ENCODE measurements at places on chromosomes 6 and 20. TPM values are rescaled to one million over a fixed set of nuclear protein-coding genes. Genes with fewer than 3 reads are reported as not detected.

DNA sequence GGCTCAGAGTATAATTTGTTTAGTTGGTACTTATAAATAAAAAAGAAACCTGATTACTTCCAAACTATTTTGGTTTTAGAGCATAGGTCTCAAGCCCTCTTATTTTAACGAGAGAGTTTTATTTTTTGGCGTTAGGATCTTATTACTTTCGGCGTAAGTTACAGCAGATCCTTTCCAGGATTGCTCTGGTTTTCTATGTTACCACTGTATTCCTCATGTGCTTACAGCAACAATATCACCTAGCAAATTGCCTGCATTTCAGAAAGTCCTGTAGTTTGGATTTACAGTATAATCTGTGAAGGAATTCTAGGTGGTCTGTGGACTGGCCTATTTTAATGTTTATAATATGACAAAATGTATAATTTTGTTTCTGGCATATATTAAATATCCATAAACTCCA, 54.1 kb downstream of the TRMT11 start:
- no peak for DNase-seq

- no peak for DNase-seq
These were observed 52.9 kb upstream of the HDDC2 start for GRCh38 chr6:125354649-125355048.

- peak; percentile 89 for DNase-seq
These were observed 1.7 kb downstream of the AMD1 start for GRCh38 chr6:110876170-110876773.

DNA sequence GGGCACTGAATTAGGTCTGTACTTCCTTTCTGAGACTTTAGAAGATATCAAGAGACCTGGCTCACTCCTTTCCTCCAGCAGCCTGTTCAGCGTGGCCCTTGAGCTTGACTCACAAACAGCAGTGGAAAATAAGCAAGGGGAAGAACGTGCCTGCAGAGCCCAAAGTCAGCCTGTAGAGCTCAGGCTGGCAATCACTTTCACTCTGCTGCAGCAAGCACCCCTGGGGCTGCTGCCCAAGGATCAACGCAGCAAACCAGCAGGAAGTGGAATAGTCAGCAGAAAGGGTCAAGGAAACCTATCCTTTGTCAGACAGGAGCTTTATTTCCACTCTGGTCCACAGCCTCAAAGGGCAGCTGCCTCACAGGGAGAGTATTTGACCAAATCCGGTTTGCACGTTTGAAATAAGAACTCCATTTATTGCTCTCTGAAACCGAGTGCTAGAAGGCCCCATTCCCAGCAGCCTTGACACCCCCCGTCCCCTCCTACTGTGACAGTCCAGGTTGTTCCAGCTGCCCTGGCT, 77.4 kb downstream of the PRDM1 start:
- no peak for DNase-seq

GRCh38 chr6:137248702-137249101, 29.5 kb upstream of the IFNGR1 start:
- DNase-seq: no peak

DNA sequence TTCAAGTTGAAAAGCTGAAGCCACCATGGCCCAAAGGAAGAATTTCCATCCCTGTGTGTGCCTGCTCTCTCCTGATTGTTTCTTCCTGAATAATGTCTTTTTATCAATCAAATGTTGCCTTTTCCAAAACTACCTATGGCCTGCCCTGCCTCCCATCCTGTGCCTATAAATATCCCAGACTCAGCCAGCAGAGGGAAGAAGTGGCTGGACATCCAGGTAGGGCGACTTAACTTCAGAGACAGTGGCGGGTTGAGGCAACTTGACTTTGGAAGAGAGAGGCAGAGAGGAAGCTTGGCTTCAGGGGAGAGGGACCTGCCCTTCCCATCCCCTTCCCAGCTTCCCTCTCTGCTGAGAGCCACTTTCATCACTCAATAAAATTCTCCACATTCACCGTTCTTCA, 133.0 kb downstream of the LCA5 start:
- no peak for DNase-seq

DNA sequence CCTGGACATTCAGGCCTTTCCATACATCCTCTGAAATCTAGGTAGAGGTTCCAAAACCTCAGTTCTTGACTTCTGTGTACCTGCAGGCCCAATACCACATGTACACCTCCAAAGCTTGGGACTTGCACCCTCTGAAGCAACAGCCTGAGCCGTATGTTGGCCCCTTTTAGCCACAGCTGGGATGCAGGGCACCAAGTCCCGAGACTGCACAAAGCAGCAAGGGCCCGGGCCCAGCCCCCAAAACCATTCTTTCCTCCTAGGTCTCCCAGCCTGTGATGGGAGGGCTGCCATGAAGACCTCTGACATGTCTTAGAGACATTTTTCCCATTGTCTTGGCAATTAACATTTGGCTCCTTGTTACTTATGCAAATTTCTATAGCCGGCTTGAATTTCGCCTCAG, 107.4 kb upstream of the FRMD1 start:
- DNase-seq: no peak

GRCh38 chr6:116136373-116136772, 10.4 kb upstream of the COL10A1 start:
- DNase-seq: no peak

GRCh38 chr6:13371421-13372072, 43.2 kb upstream of the TBC1D7 start:
- DNase-seq: no peak

DNA sequence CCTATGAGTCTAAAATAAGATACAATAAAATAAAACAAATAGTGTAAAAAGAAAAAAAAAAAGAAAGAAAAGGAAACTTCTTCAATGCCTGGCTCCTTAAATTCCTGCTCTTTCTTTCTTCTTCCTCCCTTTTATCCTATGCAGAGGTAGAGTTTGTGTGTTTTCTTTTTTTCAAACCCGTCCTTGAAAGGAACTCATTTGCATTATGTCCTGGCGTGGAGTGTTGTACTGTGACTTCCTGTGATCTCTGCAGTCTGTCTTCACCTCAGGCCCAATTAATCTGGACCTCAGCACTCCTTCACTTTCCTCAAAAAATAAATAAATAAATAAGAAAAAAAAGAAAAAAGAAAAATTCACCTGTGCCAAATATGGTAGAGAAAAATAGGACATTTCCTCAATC, 541.9 kb upstream of the SPTLC3 start:
- DNase-seq: no peak

DNA sequence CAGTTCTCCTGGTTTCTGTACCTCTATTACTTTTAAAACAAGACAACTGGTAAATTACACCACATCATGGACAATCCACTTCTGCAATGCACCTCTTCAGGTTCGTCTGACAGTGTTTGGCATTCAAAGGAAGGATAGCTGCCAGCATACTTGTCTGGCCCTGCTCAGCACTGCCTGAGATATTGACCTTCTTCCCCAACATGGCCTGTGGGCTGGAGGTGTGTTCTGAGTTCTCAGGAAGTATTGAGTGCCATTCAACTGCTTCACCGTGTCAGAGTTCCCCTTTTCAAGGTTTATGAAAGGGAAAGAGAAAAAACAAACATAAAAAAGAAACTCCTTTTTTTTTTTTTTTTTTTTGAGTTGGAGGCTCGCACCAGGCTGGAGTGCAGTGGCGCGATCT, 267.9 kb upstream of the SASH1 start:
- no peak for DNase-seq

Gene RSPH9
- total RNA-seq: 0.08 TPM

Gene CRISP2
- not detected for total RNA-seq

Gene SNAP25
- total RNA-seq: 0.22 TPM

Gene SRSF12
- total RNA-seq: not detected

Gene SMOC2
- total RNA-seq: 14.4 TPM
